Fibroblast of skin of scalp (primary cell): ENCODE measurements at places on chromosomes 1 and 21.
A peak's percentile ranks its signal among the peaks of the same experiment; 100 is the strongest.

DNA sequence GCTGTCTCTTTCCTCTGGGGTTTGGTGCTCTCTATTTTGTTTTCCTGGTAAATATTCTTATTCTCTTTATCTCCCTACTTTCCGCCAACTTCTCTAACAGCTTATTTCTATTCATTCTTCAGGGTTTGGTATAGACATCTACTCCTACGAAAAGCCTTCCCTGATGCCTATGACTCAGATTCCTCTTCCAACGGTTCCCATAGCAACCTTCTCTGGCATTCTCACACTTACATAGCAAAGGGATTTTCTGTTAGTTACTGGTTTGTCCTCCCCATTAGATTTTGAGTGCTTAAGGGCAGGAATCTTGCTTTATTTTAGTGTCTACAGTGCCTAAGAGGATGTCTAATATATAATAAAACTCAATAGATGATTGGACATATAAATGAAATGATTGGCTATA, 407.6 kb upstream of the DEPDC1 start:
- peak; percentile 18 for DNase-seq

DNA sequence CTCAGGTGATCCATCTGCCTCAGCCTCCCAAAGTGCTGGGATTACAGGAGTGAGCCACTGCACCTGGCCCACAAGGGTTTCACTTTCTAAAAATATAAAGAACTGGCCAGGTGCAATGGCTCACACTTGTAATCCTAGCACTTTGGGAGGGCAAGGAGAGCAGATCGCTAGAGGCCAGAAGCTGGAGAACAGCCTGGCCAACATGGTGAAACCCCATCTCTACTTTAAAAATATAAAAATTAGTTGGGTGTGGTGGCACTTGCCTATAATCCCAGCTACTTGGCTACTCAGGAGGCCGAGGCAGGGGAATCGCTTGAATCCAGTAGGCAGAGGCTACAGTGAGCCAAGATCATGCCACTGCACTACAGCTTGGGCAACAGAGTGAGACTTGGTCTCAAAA, 25.7 kb downstream of the MRPL39 start:
- no peak for DNase-seq

- no peak for DNase-seq
Measured at GRCh38 chr1:93666613-93667384, 14.8 kb downstream of the BCAR3 start.

- no peak for DNase-seq
Measured at GRCh38 chr1:113247355-113247754, 143.0 kb upstream of the MAGI3 start.

DNA sequence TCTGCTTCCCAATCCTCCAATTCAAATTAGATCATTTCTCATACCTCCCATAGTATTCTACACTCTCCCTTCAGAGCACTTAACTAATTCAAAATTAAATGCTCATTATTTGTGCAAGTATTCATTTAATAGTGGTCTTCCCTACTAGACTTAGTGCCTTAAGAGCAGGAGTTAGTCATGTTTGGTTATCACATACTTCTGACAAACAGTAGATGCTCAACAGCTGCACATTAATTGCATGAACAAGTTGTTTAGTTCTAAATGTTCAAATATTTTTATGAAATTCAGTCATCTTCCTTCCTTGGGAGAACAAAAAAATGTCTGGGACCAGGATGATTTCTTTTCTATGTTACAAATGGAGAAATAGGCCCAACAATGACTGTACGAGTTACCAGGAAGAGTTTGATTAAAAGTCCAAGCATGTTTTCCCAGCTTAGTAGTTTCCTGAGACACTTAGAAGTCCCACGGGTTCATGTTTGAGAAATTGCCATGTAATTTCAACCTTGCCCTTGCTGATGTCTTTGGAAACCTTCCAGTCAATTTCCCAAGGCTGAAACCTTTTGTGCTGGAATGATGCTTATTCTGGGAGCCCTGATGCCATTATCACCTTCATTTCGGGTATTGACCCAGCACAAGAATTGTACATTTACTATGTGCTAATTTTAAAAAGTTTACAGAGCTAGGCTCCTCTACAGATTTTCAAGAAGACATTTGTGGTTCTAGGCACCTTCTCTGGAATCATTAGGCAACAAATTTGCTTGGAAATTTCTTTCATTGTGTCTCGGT, 437.9 kb upstream of the PLXNA2 start:
- peak; percentile 18 for DNase-seq

DNA sequence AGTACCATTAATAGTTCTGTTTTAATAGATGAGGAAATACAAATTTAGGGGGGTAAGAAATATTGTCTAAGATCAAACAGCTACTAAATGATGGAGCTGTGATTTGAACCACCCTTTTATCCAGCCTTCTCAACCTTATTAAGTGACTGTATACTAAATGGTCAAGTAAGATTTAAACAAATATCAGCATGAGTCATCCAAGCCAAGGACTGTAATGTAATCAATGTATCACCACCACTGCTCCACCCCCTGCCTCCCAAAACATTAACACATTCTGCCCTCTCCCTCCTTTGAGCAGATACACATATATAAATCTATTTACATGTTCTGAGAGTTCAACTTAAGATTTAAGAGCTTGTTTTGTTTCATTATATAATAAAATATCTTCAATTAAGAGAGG, 58.9 kb downstream of the LRRC40 start:
- no peak for DNase-seq

DNA sequence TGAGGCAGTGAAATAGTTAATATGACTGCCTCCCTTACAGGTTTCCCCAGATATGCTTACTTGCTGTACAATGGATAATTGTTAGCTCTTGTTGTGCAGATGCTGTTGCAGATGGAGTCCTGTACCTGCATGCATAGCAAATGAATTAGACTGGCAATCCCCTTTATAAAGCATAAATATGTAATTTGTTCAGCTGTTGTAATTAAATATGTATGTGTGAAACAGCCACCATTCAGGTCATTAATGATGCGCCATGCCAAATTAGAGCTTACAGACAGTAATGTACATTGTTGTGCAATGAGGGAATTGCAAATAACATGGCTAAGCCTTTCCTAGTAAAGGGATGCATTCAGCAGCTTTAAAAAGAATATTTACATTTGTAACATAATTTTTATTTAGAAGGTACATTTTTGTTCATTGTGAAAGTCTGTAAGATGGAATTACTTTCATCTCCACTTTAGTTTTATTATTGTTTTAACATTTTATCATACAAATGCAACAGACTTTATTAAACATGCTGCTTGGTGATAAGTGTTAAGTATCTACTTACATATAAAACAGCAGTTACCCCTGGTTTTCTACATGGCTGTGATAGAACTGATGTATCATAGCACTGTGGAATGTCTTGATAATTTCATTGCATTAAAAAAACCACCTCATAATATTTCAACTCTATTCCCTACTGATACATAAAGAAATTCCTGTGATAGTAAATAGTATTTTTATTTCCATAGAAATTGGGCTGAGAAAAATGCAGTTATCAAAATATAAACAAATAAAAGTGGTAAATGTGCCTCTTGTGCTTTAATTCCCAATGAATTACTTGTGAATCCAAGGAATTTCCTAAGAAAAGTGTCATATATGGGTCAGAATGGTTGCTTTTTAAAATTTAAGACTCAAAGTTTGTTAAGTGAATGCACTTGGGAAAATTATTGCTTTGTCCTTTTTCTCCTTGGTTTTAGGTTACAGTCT, 99.0 kb downstream of the NFIA start:
- DNase-seq: peak; percentile 45

- DNase-seq: no peak
Measured at GRCh38 chr1:54866801-54867716, 19.9 kb downstream of the DHCR24 start.

DNA sequence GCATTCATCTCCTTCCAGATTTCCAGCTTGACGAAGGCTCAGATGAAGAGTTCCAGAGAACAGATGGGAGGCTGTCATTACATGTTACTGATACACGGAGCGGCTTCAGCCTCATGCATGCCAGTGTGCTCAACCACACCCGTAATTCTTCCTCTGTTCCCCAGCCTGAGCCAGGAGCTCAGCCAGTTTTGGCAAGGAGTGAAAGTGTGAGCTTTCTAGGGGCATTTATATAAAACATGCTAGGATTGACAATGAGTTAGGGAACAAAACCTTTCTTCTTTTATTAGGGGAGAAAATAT, 290.4 kb upstream of the PLXNA2 start:
- DNase-seq: no peak

- DNase-seq: peak; percentile 63
Measured at GRCh38 chr1:21782349-21782867, 541 bp downstream of the USP48 start.

DNA sequence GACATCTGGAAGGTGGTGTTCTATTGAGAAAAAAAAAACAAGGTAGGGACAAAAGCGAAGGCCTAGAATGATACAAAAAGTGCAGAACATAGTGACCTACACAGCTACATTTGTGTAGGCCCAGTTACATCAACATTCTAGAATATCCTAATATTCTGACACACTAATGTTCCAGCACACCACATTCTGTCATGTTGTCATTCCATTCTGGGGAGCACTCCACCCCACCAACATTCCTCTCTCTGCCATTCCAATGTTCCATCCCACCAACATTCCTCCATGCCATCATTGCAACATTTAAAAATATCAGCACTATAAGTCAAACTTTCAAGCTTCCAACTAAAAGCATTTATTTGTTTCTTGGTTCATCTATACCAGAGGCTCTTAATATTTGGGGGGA, 28.5 kb downstream of the COA7 start:
- DNase-seq: peak; percentile 91

GRCh38 chr1:45032837-45033236, 20.8 kb downstream of the UROD start:
- DNase-seq: no peak

- DNase-seq: no peak
Measured at GRCh38 chr1:207279652-207280051, 41.8 kb upstream of the CD55 start.

DNA sequence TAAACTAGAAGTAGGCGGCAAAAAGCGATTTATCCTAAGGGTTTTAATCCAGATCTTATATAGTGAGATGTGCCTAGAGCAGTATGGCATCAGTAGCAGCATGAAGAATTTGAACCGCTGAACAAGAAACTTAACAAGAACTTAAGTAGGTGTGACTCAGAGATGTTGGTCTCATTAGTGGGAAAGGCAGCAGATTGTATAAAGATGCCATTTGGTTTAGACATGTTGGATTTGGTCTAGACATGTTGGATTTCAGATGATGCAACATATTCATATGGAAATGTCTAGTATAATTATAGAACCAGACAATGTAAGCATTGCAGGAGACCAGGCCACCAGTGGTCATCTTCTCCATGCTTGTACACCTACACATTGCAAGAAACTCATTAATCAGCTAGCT, 42.1 kb upstream of the ZP4 start:
- no peak for DNase-seq

- DNase-seq: no peak
Measured at GRCh38 chr1:10614377-10615225, 139.9 kb downstream of the PEX14 start.

- DNase-seq: no peak
Measured at GRCh38 chr1:211336161-211336560, 9.5 kb downstream of the TRAF5 start.

DNA sequence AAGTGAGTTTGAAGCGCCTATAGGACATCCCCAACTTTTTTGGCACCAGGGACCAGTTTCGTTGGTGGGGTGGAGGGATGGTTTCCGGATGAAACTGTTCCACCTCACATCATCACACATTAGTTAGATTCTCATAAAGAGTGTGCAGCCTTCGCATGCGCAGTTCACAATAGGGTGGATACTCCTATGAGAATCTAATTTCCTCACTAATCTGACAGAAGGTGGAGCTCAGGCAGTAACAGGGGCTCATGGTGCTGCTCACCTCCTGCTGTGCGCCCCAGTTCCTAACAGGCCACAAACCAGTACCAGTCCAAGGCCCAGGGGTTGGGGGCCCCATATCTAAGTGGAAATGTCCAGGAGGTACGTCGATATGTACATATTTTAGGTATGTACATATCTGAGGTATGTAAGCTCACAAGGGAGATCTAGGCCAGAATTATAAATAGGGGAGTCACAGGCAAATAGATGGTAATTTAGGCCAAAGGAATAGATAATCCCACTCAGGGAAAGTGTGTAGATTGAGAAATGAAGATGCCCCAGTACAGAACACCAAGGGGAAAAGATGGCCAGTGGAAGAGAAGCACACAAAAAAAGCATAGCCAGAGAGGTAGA, 27.5 kb upstream of the RASAL2 start:
- no peak for DNase-seq

DNA sequence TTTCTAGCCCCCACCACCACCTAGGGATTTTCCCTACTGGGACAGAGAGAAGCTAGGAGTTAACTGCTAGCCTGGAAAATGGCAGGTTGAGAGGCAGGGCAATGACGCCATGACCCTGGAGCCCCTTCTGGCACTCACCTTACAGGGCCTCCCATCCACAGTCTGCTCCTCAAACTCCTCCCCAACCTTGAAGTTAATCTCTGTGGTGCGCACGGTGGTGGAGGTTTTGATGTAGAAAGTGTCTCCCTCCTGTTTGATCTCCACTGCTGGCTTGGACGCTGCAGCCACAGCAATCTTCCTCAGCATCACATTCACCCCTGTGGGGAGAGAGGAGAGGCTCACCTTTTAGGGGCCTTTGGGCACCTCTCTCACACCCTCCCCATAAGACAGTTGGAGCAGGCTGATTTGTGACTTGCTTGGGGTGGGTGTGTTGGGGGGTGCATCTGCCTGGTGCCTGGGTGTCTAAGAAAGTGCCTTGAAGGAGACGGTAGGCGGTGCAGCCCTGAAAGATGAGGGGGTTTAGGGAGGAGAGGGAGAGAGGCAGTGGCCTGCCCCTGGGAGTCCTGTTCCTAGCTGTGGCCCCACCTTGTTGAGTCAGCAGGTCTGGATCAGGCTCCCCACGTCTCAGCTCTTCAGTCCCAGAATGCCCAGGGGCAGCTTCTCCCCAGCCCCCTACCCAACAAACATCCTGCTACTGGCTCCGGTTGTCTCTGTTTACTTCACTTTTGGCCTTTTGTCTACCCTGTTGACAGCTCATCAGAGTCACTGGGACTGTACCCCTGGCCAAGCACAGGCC, 4.4 kb downstream of the CRABP2 start:
- DNase-seq: no peak

- DNase-seq: no peak
Measured at GRCh38 chr1:4637616-4638344, 16.6 kb upstream of the AJAP1 start.

DNA sequence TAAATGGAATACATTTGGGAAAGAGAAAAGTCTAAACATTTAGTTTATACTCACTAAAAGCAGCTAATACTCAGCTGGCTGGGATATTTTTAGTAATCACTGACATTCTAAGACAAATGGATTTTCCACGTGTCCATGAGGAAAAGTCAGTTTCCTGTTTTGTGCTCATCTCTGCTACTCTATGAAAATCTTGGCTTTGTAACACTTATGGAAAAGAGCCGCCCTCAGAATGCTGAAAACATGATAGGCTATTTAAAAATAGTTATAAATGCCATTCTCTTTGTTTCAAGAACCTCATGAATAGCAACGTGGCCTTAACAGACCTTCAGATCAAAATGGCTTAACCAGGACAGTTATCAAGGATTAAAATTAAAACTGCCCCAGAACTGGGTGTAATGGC, 29.9 kb downstream of the MRAP start:
- peak; percentile 36 for DNase-seq

DNA sequence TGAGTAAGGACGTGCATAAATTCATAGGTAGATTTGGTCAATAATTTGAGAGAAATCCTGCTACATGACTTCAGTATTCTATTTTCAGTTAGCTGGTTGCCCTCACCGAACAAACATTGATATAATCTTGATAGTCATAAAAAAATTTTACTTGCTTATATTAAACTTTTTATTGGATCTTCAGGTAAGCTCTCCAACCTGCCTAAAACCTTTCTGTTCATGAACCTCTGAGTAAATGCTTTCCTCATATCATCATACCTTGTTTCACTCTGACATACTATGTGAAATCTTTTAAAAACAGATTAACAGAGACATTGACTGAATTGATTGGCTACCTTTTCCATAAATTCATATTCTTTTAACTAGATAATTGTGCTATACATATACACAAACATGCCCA, 299.0 kb downstream of the NCAM2 start:
- no peak for DNase-seq
